ENCODE measurements at places on chromosomes 3 and 15. TPM values are rescaled to one million over a fixed set of nuclear protein-coding genes. Genes with fewer than 3 reads are reported as not detected.

RYR3 gene
- 0.08 TPM for total RNA-seq

CPLX3 gene
- total RNA-seq, result not detected

SLC51A gene
- total RNA-seq, result 19.9 TPM

TGM4 gene
- not detected for total RNA-seq

KLF15 gene
- 21.4 TPM for total RNA-seq

MEX3B gene
- total RNA-seq, result 0.33 TPM

CMTM8 gene
- total RNA-seq, result 6.4 TPM

ANKRD63 gene
- total RNA-seq, result not detected

ITGA11 gene
- total RNA-seq, result 1.0 TPM

RBPMS2 gene
- total RNA-seq, result 0.50 TPM

CFAP20DC gene
- 0.98 TPM for total RNA-seq

ZNF619 gene
- total RNA-seq, result 4.9 TPM

OIP5 gene
- 11.8 TPM for total RNA-seq

GATA2 gene
- total RNA-seq, result 2.8 TPM

OSTN gene
- total RNA-seq, result not detected

BMF gene
- 10.2 TPM for total RNA-seq

PTX3 gene
- 0.17 TPM for total RNA-seq

ARRDC4 gene
- 3.4 TPM for total RNA-seq

RAB6B gene
- 0.08 TPM for total RNA-seq

PLCL2 gene
- 16.3 TPM for total RNA-seq

DLL4 gene
- total RNA-seq, result 3.5 TPM

BUB1B gene
- 31.1 TPM for total RNA-seq

GNAT1 gene
- not detected for total RNA-seq

XYLB gene
- total RNA-seq, result 14.2 TPM

MESP1 gene
- total RNA-seq, result 0.50 TPM

TMCO5A gene
- total RNA-seq, result not detected

All from liver (tissue), 10 donors.